ENCODE measurements at places on chromosomes 11 and 22. TPM values are rescaled to one million over a fixed set of nuclear protein-coding genes. Genes with fewer than 3 reads are reported as not detected.

Gene POU2AF1
- 0.91 TPM for polyA plus RNA-seq

DNA sequence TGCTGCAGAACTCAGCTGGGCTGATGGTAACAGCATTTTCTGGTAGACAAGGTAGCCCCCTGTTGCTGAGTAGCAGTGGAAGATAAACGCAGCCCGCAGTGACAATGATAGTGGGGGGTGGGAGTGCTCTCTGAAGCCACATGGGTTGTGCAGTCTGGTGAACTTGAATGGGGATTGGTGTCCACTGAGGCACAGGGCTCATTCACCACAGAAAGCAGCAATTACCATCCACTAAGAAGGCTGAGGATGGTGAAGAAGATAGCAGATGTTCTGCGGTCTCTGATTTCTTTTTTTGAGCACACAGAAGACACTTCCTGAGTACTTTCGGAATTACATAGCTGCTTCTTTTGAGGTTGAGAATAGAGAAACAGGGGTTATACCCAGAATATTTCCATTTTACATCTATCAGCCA lies 150.3 kb downstream of the LRRC4C start:
- no peak for DNase-seq

- DNase-seq = no peak
Observed at GRCh38 chr11:61472868-61473267, 35.7 kb upstream of the LRRC10B start.

- no peak for DNase-seq
Observed at GRCh38 chr11:2433106-2433925, 11.0 kb downstream of the TRPM5 start.

All from right lung (tissue), 10 donors.